Activated T-cell treated with anti-CD3 and anti-CD28 coated beads for 1 hour (primary cell): ENCODE measurements at places on chromosomes 13 and 19.
A peak's percentile ranks its signal among the peaks of the same experiment; 100 is the strongest.

GRCh38 chr13:63435667-63436324 is 2020.1 kb upstream of the PCDH20 start:
- DNase-seq = no peak

DNA sequence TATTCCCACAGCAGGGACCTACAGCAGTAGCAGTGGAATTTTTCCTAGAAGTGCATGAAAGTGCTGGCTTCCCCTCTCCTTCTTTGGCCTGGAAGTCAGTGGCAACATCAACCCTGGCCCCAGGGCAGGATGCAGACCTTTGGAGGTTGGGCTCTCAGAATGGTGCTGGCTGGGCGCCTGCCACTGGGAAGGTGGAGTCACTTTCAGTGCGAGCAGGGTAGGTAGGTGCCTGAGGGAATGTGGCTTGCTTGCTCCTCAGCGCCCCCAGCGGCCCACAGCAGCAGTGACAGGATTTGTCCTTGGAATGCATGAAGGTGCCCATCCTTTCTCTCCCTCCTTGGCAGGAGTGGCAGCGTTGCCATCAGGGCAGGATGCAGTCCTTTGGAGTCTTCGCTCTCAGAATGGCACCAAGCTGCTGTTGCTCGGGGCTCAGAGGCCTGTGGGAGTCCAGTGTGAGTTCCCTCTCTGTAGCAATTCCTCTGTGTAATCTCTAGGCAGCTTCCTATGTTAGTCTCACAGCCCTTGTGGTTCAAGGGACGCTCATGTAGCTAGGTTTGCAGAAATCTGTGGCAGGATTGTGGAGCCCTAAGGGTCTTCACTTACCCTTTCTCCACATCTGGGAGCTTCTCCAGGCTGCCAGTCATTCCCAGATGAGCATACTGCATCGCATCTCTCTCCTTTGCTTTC is 354.4 kb upstream of the DACH1 start:
- no peak for DNase-seq

DNA sequence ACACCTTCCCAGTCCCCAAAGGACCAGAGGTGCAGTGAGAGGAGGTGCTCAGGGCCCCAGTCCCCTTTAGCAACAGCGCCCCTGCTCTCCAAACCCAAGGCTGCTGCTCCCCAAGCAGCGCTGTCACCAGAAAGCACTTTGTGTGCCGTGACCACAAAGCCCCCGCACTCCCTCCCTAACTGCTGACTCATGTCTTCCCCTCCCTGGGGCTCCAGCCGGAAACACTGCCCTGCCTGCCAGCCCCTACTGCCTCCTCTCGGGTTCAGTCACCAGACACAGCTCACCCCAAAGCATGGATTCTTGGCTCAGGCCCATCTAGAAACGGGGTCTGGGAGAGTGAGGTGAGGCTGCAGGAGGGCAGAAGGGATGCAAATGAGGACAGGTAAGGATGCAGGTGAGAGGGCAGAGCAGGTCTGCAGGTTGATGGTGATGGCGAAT is 4.9 kb upstream of the TNFSF14 start:
- peak; percentile 76 for DNase-seq

DNA sequence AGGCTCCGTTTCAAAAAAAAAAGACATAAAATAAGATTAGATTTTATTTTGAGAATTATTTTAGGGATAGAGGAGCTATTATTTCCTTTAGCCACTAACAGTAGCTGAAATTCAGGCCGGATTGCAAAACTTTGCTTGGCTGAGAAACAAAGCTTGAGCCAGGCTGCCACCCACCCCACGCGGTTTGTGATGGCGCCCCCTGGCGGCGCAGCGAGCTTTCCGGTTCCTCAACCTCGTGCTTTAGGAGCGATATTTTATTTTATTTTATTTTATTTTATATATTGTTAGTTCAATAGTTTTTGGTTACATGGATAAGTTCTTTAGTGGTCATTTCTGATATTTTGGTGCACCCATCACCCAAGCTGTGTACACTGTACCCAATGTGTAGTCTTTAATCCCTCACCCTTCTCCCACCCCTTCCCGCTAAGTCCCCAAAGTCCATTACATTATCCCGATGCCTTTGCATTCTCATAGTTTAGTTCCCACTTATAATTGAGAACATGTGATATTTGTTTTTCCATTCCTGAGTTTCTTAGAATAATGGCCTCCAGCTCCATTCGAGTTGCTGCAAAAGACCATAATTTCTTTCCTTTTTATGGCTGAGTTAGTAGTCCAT is 19.8 kb upstream of the CEACAM4 start:
- DNase-seq = peak; percentile 35

GRCh38 chr19:3459089-3459881 is 21.0 kb downstream of the SMIM24 start:
- DNase-seq = no peak

- DNase-seq = no peak
Observed at GRCh38 chr13:29486551-29486950, 108.9 kb downstream of the SLC7A1 start.

DNA sequence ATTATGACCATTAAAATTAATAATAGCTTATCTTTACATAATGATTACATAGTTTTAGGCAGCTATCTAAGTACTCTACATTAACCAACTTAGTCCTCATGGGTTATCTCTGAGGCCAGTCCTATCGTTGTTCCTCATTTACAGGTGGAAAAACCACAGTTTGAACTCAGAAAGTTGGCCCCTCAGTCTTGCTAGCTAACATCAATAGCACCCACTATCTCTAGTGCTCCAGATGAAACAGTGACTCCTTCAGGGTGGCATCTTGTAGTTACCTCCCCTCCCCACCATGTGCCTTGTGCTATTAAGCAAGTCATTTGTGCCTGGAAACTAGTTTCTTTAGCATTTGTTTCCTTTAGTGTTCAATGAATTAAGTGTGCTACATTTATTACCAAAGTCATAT is 1086.7 kb downstream of the EFNB2 start:
- no peak for DNase-seq

GRCh38 chr13:48490241-48490640 is 42.6 kb downstream of the RCBTB2 start:
- no peak for DNase-seq

DNA sequence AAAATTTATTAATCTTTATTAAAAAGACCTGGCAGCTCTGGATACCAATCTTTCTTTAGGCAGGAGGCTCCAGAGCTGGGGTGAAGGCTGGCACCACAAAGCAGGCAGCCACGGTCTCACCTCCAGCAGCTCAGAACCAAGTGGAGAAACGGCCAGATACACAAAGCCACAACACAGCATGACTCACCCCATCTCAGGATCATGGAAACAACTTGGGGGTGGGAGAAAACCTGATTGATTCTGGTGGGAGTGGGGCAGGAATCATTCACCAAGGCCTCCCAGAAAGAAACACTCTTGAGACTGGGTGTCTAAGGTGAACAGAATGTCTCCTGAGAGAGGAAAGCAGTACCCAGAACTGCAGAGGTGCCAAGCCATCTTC is 64.2 kb downstream of the CRYL1 start:
- no peak for DNase-seq

- no peak for DNase-seq
Observed at GRCh38 chr19:13929340-13929739, 8.9 kb downstream of the PODNL1 start.

- DNase-seq = no peak
Observed at GRCh38 chr13:45249662-45250061, 48.8 kb upstream of the KCTD4 start.

- no peak for DNase-seq
Observed at GRCh38 chr13:106499113-106499512, 36.3 kb downstream of the EFNB2 start.

DNA sequence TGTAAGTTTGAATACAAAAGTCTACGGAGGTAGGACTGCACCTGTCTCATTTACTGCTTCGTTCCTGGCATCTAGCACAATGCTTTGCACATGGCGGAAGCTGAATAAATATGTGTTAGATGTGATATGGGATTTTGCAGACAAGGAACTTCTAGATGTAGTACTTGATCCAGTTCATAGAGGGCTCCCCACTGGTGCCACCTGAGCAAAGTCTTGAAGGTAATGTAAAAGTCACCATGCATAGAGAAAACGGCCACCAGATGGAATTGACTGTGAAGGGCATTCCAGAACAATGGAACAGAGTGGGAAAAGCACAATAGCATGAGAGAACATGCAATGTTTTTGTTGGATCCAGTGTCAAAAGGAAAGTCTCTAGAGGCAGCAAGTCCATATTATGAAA is 209.3 kb downstream of the HS6ST3 start:
- DNase-seq = no peak

- no peak for DNase-seq
Observed at GRCh38 chr13:112733112-112733511, 43.3 kb downstream of the ATP11A start.

DNA sequence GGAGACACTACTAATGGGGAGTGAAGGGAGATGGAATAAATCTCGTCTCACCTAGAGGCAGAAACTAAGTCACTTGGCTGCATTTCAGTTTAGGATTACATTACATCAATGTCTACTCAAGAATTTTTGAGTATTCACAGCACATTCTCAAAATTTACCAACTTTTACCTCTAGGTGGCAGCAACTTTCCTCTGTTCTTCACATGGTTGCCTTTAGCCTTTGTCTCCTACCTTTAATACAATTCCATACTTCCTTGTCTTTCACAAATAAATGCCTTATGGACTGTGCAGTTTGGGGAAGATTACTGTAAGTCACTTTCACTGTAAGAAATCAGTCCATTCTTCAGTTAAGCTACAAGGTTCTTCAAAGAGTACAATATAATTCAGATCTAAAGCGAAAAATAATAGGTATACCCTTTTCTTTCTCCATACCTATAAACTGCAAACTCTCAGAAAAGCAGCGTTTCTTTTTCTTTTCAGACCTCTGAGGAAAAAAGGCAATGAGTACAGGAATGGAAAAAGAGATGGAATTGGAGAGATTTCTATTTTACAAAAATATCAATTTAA is 379.4 kb downstream of the KLF12 start:
- no peak for DNase-seq

- no peak for DNase-seq
Observed at GRCh38 chr13:108402850-108403249, 133.3 kb downstream of the TNFSF13B start.

- DNase-seq = no peak
Observed at GRCh38 chr13:44403461-44404056, 29.9 kb downstream of the SERP2 start.

DNA sequence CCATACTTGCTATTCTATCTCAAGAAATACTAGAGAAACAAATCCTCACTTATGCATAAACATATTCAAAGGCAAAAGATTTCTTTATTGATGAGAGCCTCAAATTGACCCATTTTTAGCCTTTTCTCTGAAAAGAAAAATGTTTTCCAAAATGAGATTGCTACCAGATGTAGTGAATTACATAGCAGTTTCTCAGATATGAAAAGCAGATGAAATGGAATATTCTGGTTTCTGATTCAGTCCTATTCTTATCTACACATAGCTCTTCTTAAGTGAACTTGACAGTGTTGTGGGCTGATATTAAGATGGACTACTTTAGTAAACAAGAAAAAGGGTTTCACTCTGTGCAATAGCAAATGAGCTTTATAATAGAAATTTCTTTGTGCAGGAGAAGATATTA is 183.5 kb downstream of the DNAJC15 start:
- DNase-seq = no peak

DNA sequence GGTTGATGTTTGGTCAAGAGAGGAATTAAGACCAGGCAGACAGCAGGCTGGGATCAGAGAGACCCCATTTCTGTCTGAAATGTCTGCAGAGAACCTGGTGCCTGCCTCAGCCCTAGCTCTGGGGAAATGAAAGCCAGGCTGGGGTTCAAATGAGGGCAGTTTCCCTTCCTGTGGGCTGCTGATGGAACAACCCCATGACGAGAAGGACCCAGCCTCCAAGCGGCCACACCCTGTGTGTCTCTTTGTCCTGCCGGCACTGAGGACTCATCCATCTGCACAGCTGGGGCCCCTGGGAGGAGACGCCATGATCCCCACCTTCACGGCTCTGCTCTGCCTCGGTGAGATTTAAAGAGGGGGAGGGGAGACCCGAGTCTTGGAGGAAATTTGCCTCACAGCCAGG is at the start of gene LILRB4:
TSS of gene LILRB4 (plus strand) at position 256 of the 400 bp plus-strand sequence. CDS start at position 305, 49 bp downstream.
- no peak for DNase-seq

DNA sequence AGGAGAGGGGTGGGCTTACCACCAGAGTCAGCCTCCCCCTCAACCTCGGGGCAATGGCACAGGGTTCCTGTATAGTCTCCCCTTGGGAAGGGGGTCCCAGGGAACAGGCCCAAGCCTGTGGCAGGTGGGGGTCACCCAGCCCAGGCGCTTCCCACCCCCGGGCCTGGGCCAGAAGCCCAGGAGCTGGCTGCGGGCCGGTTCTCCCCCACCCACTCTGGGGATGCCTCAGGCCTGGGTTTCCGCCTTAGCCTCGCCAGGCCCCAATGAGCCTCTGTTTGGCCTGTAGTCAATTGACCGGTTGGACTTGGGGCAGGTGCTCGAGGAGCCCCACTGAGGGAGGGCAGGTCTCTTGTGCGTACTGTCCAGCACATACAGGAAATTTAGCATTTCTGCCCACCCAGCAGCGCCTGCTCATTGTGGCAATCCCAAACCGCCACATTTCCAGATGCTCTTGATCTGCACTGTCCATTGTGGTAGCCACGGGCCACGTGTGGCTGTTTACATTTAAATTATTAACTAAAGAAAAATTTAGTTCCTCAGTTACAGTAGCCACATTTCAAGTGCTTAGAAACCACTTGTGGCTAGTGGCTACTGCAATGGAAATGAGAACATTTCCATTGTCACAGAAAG is 9.9 kb downstream of the LYL1 start:
- DNase-seq = no peak

DNA sequence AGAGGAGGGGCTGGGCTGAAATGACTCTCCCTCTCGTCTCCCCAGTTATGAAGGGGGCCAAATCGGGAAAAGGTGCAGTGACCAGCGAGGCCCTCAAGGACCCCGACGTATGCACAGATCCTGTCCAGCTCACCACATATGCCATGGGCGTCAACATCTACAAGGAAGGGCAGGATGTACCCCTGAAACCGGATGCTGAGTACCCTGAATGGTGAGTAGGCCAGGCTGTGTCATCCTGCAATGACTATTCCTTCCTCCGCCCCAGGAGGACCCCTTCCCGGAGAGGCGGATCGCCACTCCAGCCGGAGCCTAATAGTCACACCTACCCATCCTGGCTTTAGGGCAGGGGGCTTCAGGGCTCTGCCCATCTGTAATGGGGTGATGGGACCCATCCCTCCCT is 2.6 kb downstream of the MRPL54 start:
- no peak for DNase-seq

- DNase-seq = no peak
Observed at GRCh38 chr13:84208246-84208910, 326.1 kb upstream of the SLITRK1 start.

GRCh38 chr13:75038393-75039113 is 443.4 kb downstream of the TBC1D4 start:
- no peak for DNase-seq

DNA sequence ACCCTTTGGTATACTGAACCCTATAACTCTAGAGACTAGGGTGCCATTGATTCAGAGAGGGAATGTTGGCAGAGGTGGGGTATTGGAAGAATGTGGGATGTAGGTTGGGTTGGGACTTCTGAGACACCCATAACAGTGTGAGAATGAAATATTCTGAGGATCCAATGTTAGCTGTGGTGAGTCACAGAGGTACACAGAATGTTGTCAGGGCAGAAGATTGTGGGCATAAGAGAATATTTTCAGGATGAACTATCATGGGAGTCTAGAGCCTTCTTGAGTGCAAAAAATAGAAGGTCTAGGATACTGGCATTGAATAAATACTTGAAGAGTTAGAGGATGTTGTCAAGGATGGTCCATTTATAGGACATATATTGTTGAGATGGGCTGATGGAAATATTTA is 9.0 kb downstream of the KLK13 start:
- no peak for DNase-seq

GRCh38 chr19:57057036-57057686 is 62.6 kb upstream of the USP29 start:
- no peak for DNase-seq

GRCh38 chr13:76884186-76884906 is 1.9 kb downstream of the KCTD12 start:
- DNase-seq = no peak
